OCI-LY7 (cell line): ENCODE measurements at places on chromosomes 11 and 22.

- DNase-seq = peak; percentile 78
Measured at GRCh38 chr11:6353367-6353987, 33.2 kb upstream of the CAVIN3 start.

DNA sequence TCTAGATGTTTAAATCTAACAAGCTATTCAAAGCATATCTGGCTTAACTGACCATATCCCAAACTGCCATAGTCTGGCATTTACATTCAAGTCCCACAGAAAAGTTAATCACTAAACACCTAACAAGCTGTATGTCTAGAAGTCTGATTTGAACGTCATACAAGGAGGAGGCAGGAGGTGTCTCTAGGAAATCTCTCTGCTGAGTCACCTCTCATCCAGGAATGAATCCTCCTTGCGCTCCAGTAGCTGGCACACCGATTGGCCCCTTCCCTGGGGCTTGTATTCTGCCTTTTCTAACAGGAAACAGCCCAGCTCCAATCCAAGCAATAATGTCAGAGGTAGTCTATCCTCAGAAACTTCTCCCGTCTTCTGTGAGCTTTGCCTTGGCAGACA is 31.8 kb downstream of the FEZ1 start:
- no peak for DNase-seq

GRCh38 chr11:19938866-19939265 is 221.4 kb downstream of the DBX1 start:
- DNase-seq = no peak

GRCh38 chr11:7046474-7047175 is 26.3 kb downstream of the NLRP14 start:
- no peak for DNase-seq

GRCh38 chr11:95514416-95515110 is 275.0 kb downstream of the FAM76B start:
- no peak for DNase-seq

- DNase-seq = no peak
Measured at GRCh38 chr22:35839841-35840301, 122.2 kb downstream of the APOL5 start.

DNA sequence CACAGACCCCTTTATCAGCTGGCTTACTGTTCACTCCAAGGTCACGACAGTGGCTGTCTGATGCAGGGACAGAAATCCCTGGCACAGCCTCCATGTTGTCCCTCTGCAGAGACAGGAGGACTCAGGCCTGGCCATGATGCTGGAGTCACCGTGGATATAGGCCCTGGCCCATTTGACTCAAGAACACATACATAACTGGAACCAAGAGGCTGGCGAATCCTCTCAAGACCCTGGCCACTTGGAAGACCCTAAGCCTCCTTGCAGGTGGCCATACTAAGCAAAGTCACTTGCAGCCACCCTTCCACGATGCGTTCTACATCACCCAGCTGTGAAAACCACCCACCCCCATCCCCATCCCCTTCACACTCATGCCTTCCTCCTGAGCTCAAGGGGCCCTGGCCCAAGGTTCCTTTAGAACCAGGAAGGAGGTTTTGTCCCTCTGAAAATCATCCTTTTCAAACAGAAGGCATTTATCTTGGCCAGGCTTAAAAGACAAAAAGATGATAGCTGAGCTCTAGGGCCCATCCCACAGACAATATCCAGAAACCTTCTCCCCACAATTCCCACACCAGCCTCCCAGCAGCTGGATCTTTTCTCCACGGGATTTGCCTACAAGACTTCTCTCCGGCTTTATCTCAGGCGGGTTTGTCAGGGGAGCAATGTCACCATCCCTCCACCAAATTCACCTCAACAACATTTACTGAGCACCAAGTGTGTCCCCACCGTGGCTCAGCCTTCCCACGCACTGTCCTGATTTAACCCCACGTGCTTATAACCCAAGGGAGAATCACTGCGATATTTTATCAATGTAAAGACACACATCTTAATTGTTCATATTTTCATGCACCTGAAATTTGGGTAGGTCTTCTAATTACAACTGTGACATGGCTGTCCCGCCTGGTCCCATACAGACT is 123.4 kb upstream of the SERPIND1 start:
- DNase-seq = no peak

GRCh38 chr11:71298761-71299181 is 46.4 kb upstream of the SHANK2 start:
- DNase-seq = no peak

DNA sequence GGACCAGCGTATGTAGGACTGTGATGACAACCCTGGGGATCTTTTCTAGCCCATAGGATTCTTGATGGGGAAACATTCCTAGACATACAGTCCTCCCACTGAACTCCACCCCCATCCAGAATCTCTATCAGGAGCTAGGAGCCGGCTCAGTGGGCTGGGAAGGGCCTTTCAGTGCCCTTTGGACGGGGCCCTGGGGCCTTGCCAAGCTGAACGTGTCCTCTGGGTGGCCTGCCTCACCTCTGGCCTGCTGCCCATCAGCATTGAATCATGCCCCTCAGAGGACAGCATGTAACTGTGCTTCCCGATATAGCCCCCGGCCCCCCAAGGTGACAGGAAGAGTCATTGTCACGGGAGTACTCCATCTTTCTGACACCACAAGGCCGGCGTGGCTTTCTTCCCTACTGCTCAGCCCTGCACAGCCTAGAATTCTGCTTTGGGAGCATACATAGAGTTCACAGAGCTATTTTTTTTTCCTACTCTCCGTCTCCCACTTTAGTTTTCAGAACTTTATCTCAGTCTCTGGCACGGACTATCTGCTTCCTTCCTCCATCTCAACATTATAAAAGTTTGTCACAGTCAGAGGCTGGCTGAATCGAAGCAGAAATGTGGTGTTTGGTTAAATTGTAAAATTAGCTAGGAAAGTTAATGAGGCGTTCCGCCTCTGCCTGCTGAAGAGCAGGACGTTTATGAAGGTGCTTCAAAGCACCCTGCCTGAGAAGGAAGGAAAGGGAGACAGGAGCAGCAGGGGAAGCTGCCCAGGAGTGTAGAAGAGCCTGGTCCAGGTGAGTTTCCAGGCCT is 111.9 kb downstream of the ZBTB16 start:
- no peak for DNase-seq

DNA sequence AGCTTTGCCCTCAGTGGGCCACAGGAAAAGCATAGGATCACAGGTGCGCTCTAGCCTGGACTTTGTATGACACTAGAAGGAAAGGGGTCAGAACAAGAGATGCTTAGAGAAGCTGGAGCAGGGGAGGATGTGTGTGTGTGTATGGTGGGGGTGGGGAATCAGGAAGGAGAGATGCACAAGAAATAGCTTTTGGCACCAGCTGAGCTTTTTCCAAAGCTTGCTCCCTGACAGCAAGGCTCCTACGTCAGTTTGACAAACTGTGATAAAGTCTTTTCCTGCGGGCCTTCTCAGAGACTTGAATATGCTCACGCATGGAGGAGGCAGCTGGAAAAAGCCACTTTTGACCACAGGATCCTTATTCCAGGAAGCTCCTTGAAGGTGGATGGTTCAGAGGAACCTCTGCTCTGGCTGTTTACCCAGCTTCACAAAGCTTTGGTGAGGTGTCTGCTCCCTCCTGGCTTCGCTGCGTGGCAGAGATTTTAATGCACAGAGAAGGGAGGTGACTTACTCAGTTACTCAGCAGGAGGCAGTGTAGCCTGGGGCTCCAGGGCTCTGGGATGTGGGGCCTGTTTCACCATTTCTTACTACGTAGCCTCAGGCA is 3.9 kb downstream of the CDC42EP1 start:
- DNase-seq = no peak

- no peak for DNase-seq
Measured at GRCh38 chr11:32029721-32030120, 61.2 kb upstream of the RCN1 start.

- DNase-seq = no peak
Measured at GRCh38 chr11:122317305-122317704, 201.3 kb upstream of the BLID start.

- peak; percentile 30 for DNase-seq
Measured at GRCh38 chr22:45441138-45441537, 27.6 kb downstream of the RIBC2 start.

GRCh38 chr11:124167826-124168231 is 15.3 kb upstream of the OR10D3 start:
- no peak for DNase-seq

- peak; percentile 97 for DNase-seq
Measured at GRCh38 chr22:20319745-20320658, at the start of gene DGCR6L. TSS of gene DGCR6L (minus strand) at chr22:20320060. CDS start at chr22:20319988, 72 bp downstream.

- DNase-seq = no peak
Measured at GRCh38 chr22:41099036-41099435, 6.6 kb downstream of the EP300 start.

DNA sequence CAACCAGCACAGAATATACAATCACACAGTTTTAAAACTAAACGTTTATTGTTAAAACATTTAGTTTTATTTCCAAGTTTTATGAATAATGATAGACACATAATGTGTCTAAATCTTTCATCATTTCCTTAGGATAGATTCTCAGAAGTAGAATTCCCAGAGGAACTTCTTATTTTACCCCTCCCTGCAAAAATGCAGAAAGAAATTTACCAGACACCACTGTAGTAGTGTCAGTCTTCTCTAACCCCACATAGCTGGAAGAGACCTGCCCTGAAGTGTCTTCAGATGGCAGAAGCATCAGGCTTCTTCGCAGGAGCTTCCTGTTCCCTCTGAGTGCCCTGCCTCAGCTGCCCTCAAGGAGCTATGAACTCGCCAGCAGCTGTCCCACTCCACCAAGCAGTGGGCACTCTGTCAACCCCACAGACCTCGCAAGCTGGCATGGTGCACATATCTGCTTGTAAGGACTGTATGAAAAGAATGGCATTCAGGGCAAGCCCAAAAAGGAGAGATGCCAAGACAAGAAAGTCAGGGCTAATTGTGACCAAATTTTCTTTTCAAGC is 28.5 kb upstream of the PAK1 start:
- no peak for DNase-seq

DNA sequence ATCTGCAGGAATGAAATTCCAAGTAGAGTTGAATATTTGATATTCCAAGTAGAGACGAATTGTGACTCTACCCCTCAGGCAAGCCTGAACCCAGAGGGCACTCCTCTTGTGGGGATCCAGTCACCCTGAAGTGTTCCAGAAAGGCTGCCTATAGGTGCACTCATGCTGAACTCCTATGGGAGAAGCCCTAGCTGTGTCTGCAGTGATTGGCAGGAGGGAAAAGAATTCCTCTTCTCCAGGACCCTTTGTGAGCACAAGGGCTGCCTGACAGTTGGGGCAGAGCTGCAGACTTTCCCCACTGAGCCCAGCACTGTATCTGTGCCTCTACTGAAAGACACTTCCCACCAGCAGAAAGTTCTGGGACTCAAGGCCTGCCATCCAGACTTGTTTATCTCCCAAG is 35.0 kb downstream of the BBOX1 start:
- DNase-seq = no peak

GRCh38 chr11:73907191-73907590 is 30.4 kb downstream of the PAAF1 start:
- DNase-seq = no peak

DNA sequence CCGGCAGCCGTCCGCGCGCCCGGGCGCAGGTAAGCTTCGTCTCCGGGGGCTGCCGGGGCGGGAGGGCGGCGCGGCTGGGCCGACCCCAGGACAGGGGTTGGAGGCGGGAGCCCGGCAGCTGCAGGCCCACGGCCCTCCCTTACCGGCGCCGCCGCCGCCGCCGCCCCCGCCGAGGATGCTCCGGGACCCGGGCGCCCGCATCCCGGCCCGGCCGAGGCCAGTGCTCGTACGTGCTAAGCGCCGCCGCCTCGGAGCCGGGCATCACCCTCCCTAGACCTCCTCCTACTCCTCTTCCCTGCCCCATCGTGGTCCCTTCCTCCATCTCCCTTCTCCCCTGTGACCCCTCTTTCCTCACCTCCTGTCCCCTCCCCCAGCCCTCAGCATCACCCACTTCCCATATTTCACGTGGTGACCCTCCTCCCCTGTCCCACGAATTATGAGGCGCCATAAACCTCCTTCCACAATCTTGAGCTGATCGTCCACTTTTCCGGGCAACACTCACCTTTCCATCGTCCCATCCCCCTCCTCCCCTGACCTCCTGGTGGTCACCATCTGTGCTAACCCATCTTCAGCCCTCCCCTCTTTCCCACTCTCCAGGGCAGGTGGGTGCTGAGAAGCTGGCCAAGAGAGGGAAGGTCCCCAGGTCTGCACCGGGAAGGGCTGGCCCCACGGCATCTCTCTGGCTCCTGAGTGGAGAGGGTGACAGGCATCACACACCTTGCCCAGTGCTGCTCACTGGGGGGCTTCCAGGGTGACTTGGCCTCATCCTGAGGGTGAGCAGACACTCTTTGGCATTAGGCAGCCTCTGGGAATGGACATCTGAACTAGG is 612 bp downstream of the ASPHD2 start:
- peak; percentile 32 for DNase-seq
